Activated naive CD4-positive, alpha-beta T cell (primary cell): ENCODE measurements at places on chromosomes 7 and 10.

GRCh38 chr7:96320442-96320841 lies 1.5 kb downstream of the SLC25A13 start:
- DNase-seq = no peak

DNA sequence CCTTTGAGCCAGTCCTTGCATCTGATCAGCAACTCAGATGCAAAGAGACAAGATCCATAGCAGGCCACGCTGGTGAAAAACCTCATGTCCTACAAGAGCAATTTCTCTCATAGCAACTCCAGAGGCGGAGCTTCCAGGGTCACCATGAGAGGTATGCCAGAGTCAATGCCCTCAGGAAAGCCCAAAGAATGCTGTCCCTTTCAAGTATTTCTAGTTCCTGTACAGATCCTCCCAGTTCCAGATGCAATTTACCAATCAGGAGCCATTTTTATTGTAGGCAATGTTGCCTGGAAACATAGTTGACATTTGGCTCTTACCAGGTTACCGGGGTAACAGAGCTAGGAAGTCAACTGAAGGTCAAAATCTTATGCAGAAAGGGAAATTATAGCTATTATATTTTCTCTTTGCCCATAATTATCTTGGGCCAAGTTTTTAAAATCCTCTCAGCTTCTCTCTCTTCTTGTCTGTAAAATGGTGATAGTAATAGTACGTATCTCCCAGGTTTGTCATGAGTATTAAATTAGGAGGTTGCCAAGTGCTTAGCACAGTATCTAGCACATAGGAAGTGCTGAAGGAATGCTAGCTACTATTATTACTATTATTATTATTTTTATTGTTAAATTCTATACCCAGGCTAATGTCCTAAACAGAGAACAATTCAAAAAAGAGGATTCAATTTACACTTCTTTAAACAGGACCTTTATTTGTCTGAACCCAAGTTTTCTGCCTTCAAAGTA lies 46.3 kb upstream of the TM9SF3 start:
- no peak for DNase-seq

DNA sequence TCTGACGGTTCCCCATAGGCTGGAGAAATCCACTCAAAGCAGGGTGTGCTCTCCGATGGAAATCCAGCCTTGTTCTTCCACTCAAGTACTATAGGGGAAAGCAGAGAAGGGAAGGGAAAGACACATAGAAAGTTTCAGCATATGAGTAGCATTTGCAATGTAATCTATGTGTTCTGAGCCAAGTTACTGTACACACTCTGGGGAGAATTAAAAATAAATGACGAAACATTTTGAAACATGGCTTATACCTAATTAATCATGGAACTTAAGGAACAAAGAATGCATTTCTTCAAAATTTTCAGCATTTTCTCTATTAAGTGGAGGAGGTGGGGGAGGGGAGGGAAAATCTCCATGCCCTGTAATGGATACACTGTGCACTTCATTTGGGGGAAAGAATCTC lies 198.1 kb upstream of the HABP2 start:
- no peak for DNase-seq

- DNase-seq = no peak
Measured at GRCh38 chr10:2826675-2827074, 240.7 kb upstream of the PFKP start.

- no peak for DNase-seq
Measured at GRCh38 chr7:77479536-77480088, 57.5 kb upstream of the PTPN12 start.

- no peak for DNase-seq
Measured at GRCh38 chr10:124481717-124482116, 20.1 kb downstream of the LHPP start.

DNA sequence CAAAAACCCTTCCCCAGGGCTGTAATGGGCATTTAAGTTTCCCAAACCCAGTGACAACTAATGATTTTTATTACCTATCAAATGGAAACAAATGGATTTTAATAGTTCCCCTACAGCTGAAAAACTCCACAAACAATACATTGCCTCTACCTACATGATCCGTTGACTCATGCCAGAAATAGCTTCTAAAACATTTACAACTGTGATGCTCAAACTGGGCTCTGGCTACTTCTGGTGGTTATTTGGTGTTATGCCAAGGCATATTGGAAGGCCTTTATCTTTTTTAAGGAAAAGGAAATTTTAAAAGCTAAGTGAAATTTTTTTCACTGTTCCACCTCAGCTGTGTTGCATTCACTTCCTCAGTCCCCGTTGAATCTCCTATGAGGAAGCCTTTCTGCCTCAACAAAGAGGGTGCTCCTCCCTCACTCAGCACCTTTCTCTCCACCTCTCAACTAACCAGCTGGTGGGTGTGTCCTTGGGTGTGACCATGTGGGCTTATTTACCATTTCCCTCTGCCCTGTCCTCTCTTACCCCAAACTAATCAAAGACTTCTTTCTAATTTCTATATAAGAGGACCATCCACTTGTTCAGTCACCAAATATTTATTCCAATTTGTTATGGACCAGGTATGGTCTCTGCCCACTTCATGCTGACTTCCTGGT lies 82.9 kb downstream of the PRTFDC1 start:
- no peak for DNase-seq

GRCh38 chr7:51732116-51732515 lies 415.5 kb upstream of the COBL start:
- no peak for DNase-seq

DNA sequence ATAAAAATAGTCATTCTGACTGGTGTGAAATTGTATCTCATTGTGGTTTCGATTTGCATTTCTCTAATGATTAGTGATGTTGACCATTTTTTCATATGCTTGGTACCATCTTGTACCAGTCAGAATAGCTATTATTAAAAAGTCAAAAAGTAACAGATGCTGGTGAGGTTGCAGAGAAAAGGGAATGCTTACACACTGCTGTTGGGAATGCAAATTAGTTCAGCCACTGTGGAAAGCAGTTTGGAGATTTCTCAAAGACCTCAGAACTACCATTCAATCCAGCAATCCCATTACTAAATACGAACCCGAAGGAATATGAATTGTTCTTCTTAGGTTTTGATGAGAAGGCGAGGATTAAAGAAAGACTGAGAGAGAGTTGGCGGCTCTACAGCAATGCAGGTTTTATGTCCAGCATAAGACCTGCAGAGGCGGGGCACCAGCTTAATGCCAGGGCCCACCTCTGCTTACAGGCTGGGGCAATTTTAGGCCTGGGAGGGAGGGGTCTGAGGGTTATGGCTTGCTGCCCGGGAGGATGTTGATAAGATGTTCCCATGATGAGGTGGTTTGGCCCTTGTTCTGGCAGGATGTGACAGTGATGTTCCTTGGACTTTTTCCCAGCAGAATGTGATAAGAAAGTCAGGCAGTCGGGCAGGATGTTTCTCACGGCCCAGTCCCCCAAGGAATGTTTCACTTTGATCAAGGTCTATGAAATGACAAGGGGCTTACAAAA lies 74.4 kb downstream of the MEST start:
- DNase-seq = no peak

- no peak for DNase-seq
Measured at GRCh38 chr7:21365866-21366624, 61.8 kb upstream of the SP4 start.

DNA sequence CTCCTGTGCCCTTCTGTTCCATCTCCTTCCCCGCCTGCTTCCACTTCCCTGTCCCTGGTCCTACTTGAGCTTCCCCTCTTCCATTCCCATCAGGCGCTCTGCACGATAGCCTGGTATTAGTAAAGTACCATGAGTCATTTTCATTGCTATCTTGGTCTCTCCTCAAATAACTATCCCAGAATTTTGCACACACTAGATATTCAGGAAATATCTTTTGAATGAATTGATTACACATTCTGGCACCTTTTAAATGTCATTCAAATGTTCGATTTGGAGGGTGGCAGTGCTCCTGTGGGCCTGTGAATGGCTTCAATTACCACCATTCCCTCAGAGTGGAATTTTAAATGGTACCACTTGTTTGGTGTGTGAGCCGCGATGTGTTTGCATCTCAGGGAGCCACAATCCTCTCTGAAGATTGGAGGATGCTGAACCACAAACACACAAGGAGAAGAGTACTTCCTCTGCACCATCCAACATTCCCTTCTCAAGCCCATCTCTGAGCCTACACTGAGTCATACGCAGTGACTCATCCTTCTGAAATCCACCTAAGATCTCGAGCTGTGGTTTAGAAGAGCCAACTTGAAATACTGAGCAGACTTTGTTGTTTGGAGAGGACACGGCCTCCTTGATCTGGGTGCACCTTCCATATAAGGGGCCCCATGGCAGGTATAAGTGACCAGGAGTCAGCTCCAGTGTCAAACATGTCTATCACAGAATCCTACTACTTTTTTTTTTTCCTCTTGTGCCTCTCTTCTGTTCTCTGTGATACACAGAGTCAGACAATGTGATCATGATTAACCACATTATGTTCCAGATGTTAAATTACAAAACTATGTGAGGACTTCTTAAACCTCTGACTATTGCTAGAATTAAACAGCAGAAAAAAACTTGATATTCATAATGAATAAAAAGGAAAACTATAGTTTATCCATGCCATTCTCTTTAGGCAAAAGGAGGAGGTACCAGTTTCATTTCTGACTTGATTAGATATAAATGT lies 81.9 kb downstream of the BMPER start:
- no peak for DNase-seq

- peak; percentile 53 for DNase-seq
Measured at GRCh38 chr10:133274751-133275683, 1.7 kb downstream of the ADAM8 start.

DNA sequence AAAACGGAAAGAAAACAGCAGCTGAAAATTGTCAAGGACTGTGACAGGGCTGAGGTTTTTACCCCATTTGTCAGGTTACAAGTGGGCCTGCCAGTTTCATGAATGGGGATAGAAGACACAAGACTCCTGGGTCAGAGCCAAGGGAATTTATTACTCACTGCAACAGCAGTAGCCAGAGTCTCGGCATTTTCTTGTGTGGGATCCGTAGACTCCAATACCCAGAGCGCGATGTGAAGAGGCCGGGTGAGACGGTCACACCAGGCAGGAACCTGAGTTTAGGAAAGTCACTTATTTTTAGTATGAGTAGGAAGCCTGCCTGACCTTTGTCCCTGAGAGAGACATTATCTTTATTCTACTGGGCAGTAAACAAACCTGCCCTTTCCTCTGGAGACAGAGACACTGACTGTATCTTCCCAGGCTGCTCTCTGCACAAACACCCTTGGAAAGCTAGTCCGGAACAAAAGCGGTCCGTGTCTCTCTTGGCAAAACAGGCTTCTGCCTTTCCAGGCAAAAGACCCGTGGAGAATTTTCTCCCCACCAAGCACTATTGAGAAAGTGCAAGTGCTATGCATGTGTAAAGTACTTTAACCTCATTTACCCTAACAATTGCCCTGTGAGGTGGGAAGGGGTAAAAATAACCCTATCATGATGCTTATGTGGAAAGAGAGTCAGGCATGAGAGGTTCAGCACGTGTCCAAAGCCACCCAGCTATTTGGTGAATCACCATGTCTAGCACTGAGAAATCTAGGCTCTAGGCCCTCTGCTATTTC lies 58.4 kb downstream of the JCAD start:
- DNase-seq = no peak

GRCh38 chr7:8579661-8580194 lies 146.3 kb downstream of the NXPH1 start:
- no peak for DNase-seq

DNA sequence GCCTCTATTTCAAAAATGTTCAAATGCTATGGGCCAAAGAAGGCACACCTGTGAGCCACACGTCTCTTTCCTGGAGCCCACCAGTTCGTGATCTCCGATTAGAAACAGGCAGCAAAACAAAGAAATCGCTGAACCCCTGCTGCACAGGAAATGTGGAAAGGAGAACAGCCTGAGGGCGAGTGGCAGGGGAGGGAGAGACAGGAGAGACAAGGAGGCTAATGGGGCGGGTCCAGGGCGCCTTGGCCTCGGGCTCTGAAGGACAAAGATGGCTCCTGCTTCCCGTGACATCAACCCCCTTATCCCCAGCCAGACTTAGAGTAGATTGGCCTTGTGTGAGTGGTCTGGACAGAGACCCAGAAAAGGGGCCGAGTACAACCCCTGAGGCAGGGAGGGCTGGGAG lies 62.4 kb upstream of the DOCK1 start:
- no peak for DNase-seq

DNA sequence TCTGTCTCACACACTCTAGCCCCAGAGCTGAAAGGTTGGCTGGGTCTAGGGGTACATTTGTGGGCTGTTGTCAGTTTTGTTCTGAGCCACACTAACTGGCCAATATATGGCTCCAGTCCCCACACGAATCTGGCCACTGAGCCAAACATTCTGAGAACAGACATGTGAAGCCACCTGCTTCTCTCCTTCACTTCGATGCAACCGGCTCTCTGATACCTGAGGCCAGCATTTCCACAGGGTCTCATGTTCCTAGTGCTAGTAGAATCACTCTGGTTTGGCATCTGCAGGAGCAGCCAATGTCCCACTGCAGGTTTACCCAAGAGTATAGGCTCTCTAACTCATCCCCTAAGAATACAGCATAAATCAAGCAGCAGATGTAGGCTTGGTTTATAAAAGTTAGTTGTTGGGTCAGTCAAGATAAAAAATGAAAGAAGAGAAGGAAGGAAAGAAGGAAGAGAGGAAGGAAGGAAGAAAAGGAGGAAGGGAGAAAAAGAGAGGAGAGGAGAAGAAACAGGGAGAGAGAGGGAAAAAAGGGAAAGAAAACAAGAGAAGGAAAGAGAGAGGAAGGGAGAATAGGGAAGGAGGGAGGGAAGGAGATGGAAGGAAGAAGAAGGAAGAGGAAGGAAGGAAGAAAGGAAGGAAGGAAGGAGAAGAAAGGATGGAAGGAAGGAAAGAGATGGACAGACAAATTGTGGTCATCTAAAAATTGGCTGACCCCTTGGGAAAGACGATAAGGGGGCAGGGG lies 75.1 kb downstream of the STRA8 start:
- no peak for DNase-seq

GRCh38 chr7:130398526-130399090 lies 18.3 kb downstream of the CPA1 start:
- DNase-seq = no peak

DNA sequence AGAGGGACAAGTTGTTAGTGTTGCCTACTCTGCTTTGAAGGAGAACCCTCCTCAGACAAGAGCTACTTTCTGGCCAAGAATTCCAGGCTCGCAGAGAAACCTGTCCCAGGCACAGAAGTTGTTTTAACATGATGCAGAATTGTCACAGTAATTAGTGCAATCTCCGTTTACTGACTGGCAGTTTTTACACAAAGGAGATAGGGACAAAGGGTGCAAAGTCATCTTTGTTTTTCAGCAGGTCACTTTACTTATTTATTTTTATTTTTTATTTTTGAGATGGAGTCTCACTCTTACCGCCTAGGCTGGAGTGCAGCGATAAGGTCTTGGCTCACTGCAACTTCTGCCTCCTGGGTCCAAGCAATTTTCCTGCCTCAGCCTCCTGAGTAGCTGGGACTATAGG lies 12.3 kb downstream of the TCF7L2 start:
- no peak for DNase-seq
